ENCODE measurements at places on chromosomes 4 and X. TPM values are rescaled to one million over a fixed set of nuclear protein-coding genes. Genes with fewer than 3 reads are reported as not detected.

GRCh38 chr4:108852691-108853090 lies 89.8 kb upstream of the ETNPPL start:
- no peak for DNase-seq

DNA sequence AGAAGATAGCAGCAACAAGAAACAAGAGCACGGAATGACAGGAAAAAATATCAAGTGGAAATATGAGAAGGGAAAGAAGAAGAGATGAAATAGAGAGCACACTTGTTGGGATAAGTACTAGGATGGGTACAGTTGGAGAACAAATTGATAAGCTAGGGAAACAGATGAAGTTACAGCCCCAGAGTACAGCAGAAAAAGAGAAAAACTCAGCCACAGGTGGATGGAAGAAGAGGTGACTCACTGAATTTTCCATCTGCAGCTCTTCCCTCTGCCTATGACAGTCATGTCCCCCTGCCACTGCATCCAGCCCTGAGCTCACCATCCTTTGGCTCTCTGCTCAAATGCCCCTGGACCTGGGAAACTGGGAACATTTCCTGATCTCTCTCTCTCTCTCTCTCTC lies 209.0 kb downstream of the BCOR start:
- no peak for DNase-seq

MAGEE1 gene
- 4.5 TPM for total RNA-seq

BEX5 gene
- total RNA-seq = 6.3 TPM

- DNase-seq = no peak
These were observed 518.9 kb upstream of the INTU start for GRCh38 chr4:127113844-127114362.

GRCh38 chrX:130247996-130248395 lies 20.7 kb downstream of the ZNF280C start:
- DNase-seq = no peak

GRCh38 chr4:117889978-117890377 lies 144.3 kb upstream of the NDST3 start:
- DNase-seq = no peak

GRCh38 chrX:17078031-17078720 lies 131.7 kb downstream of the REPS2 start:
- no peak for DNase-seq

GLRB gene
- total RNA-seq = not detected

DNA sequence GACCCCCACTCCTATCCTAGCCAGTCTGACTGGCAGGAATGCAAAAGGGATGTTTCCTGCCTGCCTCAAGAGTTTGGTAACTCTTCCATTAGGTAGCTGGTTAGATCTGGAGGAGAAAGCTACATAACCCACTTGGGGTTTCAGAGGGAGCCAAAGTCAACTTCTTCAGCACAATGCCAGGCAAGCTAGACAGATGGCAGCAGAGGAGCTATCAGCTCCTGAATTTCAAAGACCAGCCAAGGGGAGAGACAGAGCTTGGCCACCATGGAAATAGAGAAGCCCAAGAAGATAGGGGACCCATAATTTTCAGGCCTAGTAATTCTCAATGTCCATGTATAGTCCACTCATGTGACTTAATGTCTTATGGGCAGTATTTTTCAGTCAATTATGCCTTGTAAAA lies 56.4 kb downstream of the PGRMC1 start:
- no peak for DNase-seq

TLR1 gene
- 1.1 TPM for total RNA-seq

GRCh38 chrX:45771114-45771513 lies 570.4 kb upstream of the DIPK2B start:
- no peak for DNase-seq

DNA sequence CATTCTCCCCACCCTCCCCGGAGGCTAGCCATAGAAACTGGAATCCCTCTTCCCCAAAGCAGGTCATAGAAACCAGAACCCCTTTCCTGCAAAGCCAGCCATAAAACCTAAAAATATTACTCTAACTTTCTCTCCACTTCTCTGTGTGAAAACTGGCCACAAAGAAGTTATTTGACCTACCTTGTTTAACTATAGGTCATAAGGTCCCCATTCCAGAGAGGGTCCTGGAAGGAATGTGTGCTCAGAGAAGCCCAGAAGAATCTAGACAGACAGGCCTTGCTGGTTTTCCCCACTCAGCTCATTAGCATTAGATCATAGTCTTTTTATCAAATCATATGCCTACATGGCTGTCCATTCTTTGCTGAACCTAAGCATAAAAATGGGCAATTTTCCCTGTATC lies 52.8 kb upstream of the TEX13A start:
- no peak for DNase-seq

DNA sequence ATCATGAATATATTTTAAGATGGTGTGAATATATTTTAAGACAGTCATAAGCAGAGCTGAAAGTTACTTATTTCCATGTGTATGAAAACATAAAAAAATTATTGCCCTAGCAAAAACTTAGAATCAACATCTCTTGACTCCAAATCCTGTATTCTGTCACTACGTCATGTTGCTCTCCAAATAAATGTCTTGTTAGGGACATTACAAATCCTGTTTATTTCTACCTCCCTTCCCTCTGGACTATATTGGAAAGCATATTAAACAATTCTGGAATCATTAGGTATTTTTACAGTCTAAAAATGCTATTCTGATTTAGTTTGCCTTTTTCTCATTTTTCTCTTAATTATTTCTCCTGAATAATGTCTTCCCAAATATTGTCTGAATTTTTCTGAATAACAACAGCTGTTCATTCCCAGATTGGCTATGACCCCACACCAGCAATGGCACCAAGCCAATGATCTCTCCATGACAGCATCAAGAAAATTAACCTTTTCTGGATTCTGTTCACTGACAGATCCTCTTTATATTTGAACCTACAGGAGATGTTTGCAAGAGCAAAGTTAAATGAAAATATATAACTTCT lies 523.1 kb downstream of the IQCM start:
- DNase-seq = no peak

SLITRK4 gene
- not detected for total RNA-seq

DNA sequence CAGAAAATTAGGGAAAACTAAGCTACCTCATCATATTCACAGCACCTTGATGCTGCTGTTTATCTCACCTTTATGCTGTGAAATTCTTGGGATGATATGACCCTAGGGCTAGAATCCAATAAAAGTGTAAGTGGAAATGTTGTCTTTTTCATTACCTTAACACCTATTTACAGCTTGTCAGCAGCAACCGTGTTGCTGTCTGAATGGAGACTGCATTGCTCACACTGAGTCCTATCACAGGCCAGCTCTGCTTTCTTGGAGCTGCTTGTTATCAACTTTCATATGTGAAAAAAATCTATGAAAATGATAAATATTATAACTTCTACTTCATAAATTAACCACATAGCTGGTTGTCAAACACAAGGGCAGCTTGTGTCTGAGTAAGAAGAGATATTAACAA lies 789.5 kb downstream of the TECRL start:
- no peak for DNase-seq

DNA sequence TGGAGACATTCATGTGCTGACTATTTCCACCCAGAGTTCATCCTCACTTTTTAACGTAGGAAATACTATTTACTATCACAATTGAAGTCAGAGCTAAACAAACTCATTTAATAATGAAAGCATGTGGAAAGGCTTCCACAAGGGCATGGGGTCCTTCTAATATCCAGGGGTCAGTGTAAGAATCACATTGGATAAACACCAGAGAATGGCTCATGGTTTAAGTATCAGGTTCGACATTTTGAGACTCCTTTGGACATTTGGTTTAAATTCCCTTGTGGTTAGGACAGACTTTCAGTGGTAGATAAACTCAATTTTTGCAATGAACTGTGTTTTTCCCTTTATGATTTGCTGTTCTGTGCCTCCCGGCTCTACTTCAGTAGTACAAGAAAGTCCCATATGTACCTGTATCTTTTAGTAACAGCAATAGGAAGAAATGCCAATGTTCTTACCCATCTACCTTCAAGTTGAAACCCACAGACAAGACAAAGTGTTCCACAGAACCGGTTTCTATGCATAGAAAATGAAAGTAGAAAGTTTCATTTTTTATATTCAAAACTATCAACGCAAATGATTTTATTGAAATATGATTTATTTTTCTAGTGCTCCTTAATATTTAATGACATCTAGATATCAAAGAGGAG lies 589.0 kb upstream of the FAM241A start:
- DNase-seq = no peak

Data from activated naive CD4-positive, alpha-beta T cell treated with anti-CD3 and anti-CD28 coated beads, Interleukin-2, amount 50 U/mL, for 72 hours (primary cell).